Left kidney (tissue), 8 donors: ENCODE measurements at places on chromosomes 2 and 18.

GRCh38 chr2:3823748-3824147, 120.4 kb downstream of the DCDC2C start:
- no peak for DNase-seq

DNA sequence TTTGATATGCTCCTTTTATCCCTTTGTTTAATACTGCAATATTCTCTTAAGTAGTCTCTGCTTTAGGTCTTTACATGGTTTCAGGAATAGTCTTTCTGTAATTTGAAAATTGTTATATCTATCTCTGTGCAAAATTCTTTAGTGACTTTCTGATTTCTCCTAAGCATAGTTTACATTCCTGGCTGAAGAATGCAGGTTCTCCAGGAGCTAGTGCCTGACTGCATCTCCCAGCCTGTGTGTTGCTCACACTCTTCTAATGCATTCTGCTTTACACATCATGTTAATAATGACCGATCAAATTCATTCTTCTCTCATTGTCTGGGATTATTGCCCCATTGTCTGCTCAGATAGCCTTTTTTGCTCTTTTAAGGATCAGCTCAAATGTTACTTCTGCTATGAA, 1349.2 kb downstream of the DSC3 start:
- no peak for DNase-seq

GRCh38 chr2:181715033-181715630, 34.8 kb upstream of the NEUROD1 start:
- peak; percentile 87 for DNase-seq

DNA sequence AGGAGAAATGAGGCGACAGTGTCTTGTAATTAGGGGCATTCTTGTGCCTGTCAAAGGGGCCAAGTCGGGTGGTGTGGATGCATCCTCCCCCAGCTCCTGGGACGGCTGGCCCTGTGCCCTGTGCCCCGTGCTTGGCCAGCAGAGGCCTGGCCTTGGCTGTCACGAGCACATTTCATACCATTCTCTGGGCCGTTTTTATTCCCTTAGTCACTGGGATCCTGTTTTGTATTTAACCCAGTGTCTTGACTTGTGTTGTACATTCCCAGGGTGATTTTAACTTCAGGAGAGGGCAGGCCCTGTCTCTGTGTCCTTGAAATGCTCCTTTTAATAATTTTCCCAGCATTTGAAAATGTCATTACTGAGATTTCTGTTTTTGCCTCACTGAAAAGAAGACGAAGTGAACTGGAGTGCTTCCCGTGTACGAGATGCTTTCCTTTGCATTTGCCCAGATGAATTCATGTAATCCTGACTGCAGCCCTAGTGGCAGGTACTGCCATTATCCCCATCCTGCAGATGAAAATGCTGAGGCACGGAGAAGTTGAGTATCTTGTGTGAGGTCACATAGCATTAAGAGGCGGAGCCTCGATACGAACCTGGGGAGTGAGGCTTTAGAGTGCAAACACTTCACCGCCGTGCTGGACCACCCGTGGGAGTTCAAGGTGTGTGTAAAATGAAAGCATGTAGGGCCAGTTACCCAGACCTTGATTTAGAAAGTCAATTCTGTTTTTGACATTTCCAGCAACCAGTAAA, 57.0 kb downstream of the SH3RF3 start:
- no peak for DNase-seq

- peak; percentile 33 for DNase-seq
These were observed 1.4 kb downstream of the PHLPP1 start for GRCh38 chr18:62716619-62717168.

GRCh38 chr2:235026649-235027557, 75.1 kb downstream of the SH3BP4 start:
- no peak for DNase-seq

GRCh38 chr18:37343542-37343851, 222.1 kb downstream of the CELF4 start:
- no peak for DNase-seq

DNA sequence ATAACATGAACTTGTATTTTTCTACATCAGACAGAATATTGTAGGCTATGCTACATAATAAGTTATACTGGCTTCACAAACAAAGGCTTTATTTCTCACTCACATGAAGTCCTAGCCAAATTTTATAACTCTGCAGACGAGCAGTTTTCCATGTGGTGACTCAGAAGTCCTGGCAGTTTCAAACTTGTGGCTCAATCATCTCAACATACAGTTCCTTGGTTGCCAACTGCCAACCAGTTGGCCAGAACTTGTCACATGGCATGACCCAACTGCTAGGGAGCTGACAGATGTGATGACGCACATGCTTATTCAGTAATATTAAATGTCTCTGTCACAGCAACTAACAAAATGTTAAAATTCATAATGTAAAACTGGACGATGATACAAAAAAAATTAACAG, 63.8 kb upstream of the ZC3H15 start:
- no peak for DNase-seq

DNA sequence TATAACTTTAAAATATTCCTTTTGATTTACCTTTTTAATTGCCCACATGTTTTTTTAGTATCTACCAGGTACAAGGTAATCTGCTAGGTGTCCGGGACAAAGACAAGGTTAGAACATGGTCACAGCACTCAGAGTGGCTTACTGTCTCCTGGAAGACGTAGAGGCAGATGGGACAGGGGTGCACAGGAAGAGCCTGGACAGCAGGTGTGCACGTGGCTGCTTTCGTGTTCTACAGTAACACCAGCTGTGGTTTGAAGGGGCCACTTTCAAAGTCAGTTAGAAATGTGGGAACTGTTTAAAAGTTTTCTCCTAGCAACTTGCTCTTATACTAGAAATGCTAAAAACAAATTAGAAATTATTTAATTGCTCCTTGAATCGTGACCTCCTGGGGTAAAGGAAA, 102.9 kb upstream of the ALPP start:
- no peak for DNase-seq

DNA sequence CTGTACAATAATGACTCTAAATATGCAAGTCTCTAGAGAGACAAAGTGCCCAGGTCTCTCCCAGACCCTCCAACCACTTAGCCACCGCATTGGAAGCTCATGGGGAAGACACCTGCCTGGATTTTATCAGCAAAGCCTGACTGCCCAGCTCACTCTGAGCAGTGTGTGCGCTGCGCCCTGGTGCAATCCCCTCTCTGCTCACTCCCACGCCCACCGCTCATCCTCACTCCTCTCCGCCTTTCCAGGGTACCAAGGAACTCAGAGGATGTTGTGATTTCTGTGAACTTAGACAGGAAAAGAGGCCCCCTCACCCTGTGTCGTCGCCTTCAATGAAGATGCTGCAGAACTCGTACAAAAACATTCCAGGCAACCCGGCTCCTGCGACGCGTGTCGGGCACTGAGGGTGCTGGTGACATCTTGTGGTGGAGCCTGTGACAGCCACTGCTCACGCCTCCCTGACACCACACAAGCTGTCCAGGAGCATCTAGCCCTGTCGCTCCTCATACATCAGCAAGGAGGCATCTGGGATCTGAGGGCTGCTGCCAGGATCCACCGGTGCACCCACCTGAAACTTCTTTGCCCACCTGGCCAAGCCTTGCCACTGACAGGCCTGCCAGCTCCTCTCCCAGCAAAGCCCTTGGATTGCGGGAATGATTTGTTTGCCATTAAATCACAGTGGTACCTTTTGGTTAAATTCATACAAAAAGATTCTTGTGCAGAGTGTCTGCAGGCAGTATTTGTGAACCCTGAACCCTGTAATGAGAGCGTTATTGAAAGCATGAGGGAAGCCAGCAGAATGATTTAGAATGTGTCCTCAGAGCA, 220.4 kb downstream of the ZNF516 start:
- DNase-seq, result peak; percentile 53

DNA sequence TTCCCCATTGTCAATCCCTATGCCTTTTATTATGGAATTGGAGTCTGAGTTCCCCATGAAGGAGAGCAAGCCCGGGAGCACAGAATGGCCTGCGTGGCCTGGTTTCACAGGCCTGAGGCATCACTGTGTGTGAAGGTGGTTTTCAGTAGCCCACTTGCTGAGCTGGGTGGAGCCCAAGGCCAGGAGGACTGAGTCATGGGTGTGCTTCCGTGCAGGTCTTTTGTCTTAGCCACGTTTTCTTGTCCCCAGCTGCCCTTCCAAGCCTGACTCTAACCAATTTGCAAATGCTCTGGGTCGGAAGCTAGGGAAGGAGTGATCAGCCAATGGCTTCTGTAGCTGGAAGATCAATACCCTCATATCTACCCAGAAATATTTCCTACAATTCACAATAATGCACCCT, 119.2 kb downstream of the MAPK4 start:
- DNase-seq, result no peak

GRCh38 chr2:231926180-231926741, at the start of gene NPPC:
NPPC (minus strand) TSS chr2:231926396; CDS start chr2:231926249, 147 bp downstream.
- peak; percentile 75 for DNase-seq

- DNase-seq, result peak; percentile 71
These were observed 118.9 kb upstream of the ARL5A start for GRCh38 chr2:151946899-151947812.

GRCh38 chr2:130840506-130840905, 3.8 kb downstream of the ARHGEF4 start:
- no peak for DNase-seq

GRCh38 chr2:70907130-70908057, 28.3 kb upstream of the ATP6V1B1 start:
- DNase-seq, result no peak

- DNase-seq, result no peak
These were observed 880.4 kb downstream of the TRIB2 start for GRCh38 chr2:13597176-13597575.

DNA sequence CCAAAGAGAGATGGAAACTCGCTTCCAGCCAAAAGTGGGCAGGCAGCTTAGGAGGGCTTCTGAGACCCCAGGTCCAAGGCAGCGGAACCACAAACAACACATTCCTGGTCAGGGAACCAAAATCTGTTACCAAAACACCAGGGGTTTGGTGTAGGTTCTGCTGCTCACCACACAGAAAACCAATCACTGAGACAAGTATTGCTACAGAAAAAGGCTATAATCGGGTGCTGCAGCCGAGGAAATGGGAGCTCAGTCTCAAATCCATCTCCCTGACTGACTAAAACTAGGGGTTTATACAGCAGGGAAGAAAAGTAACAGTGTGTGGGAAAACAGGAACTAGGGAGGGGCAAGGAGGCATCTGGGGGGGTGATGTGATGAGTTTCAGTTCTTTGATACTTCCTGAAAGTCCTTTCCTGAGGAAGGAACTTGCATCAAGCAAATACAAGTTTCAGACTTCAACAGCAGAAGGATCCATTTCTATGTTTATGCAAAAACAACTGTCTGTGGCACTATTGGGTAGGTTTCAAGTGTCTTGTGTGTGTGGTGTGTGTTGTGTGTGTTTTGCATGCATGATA, 108.0 kb downstream of the FAM168B start:
- no peak for DNase-seq

- DNase-seq, result no peak
These were observed 8.0 kb downstream of the ZEB2 start for GRCh38 chr2:144511937-144512336.
